ENCODE measurements at places on chromosomes 5 and 9.

DNA sequence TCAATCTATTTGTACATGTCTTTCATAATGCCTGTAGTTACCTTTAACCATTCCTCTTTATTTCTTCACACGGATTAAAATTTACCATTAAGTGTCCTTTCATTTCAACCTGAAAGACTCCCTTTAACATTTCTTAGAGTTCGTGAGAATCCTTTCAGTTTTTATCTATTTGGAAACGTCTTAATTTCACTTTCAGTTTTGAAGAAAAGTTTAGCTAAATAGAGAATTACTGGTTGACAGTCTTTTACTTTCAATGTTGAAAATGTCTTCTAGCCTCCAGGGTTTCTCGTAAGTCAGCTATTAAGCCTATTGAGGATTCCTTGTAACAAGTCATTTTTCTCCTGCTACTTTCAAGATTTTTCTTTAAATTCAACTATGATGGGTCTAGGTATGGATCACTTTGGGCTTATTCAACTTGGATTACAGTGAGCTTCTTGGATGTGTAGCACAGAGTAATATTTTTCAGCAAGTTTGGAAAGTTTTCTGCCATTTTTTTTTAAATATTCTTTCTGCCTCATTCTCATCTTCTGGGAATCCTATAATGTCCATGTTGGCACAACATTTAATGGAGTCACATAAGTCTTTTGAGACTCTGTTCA, 48.5 kb downstream of the RFX3 start:
- DNase-seq = no peak

DNA sequence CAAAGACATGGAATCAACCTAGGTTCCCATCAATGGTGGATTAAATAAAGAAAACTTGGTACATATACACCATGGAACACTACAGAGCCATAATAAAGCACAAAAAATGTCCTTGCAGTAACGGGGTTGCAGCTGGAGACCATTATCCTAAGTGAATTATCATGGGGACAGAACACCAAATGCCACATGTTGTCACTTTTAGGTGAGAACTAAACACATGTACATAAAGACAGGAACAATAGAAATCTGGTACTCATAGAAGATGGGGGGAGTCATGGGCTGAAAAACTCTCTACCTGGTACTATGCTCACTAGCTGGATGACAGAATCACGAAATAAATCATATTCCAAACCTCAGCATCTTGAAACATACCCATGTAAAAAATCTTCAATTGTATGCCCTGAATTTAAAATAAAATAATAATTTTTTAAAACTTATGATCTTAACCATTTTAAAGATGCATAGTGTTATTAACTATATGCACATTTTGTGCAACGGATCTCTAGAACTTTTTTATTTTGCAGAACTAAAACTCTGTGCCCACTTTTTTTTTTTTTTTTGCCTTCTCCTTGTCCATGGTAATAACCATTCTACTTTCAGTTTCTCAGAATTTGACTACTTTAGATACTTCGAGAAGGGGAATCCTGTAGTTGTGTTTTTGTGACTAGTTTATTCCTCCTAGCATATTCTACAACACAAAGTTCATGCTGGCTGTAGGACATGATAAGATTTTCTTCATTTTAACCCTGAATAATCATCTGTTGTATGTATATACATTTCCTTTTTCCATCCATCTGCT, 1081.6 kb upstream of the ACO1 start:
- no peak for DNase-seq

DNA sequence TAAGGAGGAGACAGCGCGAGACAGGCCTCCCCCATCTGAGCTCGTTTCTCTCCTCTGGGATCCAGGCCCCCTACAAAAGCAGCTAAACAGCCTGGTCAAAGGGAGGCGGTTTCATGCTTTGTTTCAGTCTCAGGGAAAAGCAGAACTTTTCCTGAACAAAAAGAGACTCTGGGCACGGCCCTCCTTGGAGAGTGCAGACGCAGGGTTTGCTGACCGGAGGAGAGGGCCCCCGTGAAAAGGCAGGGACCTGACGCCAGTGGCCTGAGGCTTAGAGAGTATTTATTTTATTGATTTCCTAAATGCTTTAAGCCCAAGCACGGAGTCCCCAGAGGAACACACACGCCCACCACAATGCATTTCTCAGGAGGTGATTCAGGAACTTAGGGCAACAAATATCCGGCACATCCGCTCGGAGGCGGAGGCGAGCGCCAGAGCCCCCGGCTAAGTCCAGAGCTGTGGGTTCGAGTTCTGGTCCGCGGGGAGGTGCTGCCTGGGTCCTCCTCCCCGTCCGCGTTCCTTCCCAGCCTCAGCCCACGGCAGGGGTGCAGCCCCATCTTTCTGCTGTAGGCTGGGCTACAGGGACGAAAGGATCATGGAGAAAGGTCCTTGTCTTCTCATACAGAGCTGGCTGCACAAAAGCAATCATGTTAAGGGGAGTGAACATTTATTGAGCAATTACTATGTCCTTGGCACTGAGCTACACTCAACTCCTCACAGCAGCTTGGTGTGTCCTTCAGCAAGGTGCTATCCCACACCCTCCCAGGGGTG, 40.0 kb downstream of the PTGES start:
- DNase-seq = no peak

DNA sequence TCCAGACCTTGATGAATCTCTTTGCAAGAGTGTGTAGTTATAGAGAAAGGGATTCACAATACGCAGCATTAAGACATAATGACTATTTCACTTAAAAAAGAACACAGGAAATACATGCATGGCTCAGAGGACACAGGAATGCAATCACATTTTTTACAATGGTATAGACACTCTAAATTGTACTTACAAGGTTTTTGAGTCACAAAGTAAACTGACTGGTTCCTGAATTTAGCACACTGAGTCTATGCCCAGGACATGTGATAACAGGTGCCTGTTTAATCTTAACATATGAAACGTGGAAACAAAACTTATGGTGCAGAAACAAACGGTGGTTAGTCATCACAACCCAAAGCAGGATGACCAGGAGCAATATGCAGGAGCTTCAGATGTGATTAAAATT, 6.7 kb downstream of the EPB41L4A start:
- DNase-seq = no peak

DNA sequence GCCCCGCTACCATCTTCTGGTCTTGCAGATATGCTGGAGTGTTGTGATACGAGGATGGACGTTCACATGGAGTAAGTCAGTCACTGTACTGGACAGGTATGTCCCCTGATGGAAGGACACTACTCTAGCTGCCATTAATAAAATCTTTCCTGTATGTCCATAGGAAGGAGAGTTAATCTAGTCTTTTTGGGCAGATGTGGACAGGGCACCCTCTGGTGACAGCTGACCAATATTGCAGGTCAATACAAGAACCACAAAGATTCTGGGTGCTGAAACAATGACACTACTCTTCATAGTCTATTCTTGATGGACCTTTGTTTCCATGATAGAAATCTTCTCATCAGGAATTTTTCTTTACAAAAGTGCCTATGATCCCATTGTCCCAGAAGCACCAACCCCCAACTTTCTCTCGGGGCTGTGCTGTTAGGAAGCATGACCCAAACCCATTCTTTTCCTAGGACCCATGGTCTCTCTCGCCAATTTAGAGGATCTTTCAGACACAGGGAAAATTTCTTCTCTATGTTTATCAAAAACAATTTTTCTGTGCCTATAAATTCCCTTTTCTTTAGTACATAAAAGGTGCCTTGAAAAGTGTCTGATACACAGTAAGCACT, 376.9 kb downstream of the DTWD2 start:
- peak; percentile 6 for DNase-seq

- DNase-seq = no peak
These were observed 77.7 kb downstream of the PTCD2 start for GRCh38 chr5:72397836-72398235.

DNA sequence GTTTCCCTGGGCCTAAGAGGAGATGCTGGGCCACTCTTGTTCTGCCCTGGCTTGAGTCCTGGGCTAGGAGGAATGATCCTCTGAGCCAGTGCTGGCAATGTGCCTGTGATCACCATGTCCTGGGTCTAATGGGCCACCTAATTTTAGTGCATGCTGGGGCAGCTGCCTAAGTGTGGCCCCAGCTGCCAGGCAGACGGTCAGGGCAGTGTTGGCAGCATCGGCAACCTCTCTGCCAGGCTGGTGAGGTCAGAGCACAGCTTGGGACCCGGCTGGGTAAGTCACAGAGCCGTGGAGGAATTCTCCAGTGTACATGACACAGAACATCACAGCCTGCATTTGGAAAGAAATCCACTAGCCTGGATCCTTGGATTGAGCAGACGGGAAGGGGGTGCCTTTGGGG, 21.4 kb upstream of the PITX1 start:
- DNase-seq = no peak

GRCh38 chr9:137236936-137237421, 4.1 kb upstream of the TUBB4B start:
- no peak for DNase-seq

- DNase-seq = no peak
These were observed 18.5 kb upstream of the NTNG2 start for GRCh38 chr9:132143359-132143758.

DNA sequence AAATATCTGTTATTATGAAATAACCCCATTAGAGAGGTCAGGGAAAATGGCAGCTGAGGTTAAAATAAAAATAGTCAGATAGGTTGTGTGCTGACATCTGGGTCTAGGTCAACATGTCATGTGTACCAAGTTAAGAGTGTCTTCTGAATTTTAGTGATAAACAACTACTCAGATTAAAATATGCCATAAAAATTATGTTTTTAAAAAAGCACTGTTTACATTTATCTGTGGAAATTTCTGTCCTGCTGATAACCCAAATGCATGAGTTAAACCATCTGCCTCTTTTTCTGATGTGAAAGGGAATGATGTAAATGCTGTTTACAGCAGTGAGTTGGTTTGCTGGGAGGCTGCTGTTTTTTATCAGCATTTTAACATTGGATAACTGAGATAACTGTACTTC, 361.2 kb upstream of the TARS1 start:
- DNase-seq = no peak

GRCh38 chr5:68432682-68433081, 217.1 kb downstream of the PIK3R1 start:
- DNase-seq = peak; percentile 65

GRCh38 chr9:93683331-93684134, 107.1 kb downstream of the PHF2 start:
- no peak for DNase-seq

- no peak for DNase-seq
These were observed 579.3 kb upstream of the RGMB start for GRCh38 chr5:98193921-98194760.

DNA sequence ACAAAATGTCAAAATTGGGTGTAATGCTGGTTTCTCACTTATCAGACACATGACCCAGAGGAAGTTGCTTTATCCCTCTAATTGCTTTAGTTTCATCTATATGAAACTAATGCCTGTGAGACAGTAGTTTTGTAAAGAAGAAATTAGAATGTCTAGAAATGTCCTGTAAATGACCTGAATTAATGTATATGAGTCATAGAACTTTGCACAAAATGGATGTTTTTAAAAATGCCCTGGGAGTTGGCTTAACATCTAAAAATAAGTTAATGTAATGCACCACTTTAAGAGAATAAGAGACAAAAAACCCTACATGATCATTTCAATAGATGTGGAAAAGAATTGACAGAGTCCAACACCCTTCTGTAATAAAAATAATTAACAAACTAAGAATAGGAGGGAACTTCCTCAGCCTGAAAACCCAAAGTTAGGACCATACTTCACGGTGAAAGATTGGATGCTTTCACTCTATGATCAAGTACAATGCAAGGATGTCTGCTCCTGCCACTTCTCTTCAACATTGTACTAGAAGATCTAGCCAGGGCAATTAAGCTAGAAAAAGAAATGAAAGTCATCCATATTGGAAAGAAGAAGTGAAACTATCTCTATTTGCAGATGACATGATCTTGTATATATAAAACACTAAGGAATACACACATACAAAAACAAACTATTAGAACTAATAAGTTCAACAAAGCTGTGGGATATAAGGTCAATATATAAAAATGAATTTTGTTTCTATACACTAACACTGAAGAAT, 117.9 kb downstream of the MELK start:
- DNase-seq = no peak

- no peak for DNase-seq
These were observed 1040.8 kb downstream of the TAF11L14 start for GRCh38 chr5:18675041-18675440.

DNA sequence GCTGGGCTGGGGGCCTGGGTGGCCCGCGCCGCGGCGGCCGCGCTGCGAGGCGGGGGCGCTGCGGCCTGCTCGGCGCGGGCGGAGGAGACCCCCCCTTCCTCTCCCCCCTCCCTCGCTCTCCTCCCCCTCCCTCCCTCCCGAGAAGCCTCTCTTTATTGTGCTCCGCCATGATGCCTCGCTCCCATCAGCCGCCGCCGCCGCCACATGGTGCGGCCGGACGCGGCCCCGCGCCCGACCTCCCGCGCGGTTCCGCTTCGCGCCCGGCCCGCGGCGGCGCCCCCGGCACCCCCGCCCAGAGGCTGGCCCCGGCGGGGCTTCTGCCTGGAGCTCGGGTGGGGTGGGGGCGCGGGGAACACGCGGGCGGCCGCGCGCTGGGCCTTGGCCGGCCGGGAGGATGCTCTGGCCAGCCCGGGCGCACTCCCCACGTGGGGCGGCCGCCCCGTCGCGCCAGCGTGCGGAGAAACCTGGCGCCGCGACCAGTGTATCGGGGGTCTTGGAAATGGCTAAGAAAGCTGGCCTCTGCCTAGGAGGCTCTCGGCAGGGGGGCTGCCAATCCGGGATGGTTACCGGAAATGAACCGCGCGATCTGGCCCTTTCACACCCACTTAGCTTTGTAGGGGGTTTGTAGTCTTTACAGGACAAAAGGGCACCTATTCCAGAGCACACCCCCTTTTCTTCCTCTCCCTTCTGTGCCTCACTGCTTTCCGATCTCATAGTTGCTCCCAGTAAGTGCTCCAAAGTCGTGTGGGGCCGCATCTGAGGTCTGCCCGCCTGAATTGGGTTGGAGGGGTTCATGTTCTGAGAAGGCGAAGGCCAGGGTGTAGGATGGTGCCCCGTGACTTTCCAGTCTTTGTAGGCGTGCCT, 1.0 kb downstream of the SET start:
- peak; percentile 55 for DNase-seq

DNA sequence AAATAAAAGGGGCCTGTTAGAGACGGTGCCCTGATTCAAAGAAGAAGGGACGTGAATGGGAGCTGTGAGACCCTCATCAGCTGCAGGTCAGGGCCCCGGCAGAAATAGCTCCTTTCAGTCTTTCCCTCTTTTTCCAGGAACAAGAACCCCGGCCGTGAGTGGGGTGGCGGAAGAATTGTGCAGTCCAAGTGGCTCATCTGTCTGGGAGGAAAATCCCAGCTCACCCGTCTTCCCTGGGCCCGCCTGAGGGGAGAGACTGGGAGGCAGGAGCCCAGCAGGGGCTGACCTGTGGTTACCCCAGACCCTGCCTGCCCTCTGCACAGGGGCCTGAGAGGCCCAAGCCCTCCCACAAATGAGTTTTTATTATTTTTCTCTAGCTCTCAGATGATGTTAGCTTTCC, 24.8 kb upstream of the CSF1R start:
- DNase-seq = no peak

DNA sequence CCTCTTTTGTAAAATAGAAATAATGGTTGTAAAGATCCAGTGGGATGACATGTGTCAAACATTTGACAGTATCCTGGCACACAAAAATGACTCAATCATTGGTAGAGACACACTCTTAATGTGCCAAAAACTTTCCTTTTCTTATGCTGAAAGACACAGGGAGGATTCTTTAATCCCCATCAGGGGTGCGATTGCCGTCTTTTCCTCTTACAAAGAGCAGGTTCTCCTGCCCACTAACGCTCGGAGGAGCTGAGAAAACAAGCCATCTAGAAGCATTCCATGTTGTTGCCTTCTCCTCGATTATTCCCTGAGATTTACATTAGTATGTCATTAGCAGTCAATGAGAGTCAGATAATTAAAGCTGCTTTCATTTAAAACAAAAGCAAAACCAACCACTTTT, 342.6 kb upstream of the CCNH start:
- no peak for DNase-seq
